ENCODE measurements at places on chromosomes 3 and 15.

DNA sequence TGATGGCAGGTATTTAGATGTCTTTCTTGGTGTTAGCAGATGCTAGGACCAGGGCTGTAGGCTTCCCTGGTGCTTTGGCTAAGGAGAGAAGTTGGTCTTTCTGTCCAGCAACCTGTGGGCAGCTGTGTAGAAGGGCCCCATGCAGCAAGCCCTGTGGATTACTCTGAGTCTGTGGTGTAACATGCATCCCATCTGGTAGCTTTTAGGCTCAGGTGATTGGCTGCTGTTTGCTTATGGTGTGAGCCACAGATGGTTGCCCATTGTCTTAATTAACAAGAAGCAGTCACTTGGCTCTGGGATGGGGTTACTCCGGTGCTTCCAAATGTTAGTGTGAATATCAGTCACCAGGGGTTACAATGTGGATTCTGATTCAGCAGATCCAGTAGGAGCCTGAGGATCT lies 368.6 kb upstream of the C2CD4B start:
- DNase-seq = no peak

DNA sequence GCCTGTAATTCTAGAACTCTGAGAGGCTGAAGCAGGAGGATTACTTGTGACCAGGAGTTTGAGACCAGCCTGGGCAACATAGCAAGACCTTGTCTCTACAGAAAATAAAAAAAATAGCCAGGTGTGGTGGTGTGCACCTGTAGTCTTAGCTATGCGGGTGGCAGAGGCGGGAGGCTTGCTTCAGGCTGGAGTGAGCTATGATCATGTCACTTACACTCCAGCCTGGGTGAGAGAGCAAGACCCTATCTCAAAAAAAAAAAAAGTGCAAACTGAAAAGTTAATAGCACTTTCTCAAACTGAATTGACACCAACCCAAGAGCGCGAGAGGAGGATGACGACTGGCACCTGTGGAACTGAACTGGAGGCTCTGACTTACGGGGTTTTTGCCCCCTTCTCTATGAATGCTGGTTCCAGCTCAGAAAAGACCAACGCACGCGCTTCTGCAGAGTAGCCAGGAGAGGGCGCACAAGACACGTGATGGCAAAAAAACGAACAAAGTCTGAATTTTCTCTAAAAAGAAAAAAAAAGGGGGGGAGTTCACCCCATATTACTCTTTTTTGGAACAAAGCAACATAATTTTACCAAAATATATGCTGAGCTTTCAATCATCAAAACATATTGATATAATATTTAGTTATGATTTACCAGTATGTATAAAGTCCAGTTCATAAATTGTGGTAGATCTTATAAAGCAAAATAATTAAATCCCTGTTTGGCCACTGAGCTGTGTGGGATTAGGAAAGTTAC lies 23.7 kb downstream of the CFAP92 start:
- peak; percentile 59 for DNase-seq

GRCh38 chr15:75577401-75578172 lies 1.5 kb downstream of the PTPN9 start:
- no peak for DNase-seq

DNA sequence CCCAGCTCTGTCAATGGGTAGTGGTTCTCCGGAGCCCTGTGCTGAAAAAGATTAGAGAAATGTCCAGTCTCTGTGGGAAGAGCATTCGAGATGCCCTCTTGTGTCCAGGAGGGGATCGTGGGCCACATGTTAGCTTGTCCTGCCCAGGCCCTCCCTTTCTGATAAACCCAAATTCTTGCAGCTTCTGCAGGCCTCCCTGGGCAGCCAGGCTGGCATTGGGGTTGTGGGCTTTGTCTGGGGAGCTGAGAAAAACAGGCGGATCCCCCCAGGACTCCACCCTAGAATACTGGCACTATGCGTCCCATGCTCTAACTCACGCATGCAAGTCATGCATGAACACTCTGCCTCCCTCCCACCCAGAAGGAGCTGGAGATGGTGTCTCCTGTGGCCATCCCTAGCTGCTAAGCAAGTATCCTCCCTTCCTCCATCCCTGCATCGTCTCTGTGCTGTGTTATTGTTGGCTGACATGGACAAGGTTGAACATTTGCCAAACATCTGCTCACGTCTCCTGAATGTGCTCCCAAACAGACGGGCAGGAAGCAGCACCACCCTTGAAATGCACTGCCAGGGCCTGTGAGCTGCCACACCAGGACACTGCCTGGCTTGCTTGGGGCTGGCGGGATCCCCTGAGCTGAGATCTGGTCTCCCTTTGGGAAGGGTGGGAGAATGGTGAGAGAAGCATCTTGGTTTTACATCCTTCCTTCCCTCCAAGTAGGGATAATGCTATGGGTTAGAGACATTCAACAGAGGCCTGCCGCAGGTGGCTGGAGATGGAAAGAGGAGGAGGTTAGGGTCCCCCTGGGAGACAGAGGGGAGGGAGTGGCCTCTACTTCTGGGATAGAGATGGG lies 26.5 kb downstream of the CFAP161 start:
- DNase-seq = no peak

GRCh38 chr15:32029862-32030781 lies at the start of gene CHRNA7:
CHRNA7 (plus strand) TSS chr15:32030515; CDS start chr15:32030595, 80 bp downstream.
- no peak for DNase-seq

GRCh38 chr3:104461431-104461830 lies 905.3 kb upstream of the ALCAM start:
- DNase-seq = no peak

GRCh38 chr3:35867791-35868190 lies 228.5 kb downstream of the ARPP21 start:
- DNase-seq = no peak

DNA sequence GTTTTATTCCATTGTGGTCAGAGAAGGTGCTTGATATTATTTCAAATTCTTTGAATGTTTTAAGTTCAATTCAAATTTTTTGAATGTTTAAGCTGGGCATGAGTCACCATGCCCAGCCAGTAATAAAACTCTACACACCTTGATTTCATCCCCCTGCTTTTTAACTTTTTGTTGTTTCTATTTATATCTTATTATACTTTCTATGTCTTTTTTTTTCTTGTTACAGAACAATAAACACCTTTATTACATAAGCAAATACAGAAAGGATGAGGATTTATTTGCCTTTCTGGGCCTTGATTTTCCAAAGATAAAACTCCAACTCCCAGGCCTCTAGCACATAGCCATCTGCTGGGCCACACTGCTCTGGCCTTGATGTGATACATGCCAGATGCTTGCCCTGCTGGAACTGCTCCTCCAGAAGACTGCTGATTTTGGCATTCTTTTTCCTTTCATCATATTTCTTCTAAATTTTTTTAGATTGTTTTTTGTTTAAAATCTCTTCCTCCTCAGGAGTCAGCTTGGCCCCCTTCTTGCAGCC lies 14.0 kb downstream of the DNAH12 start:
- no peak for DNase-seq

DNA sequence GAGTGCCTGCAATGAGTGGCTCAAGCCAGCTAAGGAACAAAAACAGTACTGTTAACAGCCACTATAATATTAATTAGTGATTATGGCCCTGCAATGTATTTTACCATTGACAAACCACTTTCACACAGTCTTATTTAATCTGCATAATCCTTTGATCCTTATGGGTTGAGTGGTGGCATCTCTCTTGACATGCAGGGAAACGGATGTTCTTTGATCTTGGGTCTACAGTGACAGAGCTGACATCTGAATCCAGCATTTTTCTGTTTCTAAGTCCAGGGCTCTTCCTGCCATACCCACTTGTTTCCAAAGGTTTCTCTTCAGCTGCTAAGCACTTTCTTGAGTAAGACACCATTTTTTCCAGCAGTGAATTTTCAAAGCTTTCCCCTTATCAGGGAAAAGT lies 277.7 kb upstream of the ROPN1 start:
- DNase-seq = no peak

- DNase-seq = no peak
Observed at GRCh38 chr3:9994086-9994844, 7.6 kb upstream of the EMC3 start.
